Cardiac fibroblast (primary cell): ENCODE measurements at places on chromosomes 11 and 22.
A peak's percentile ranks its signal among the peaks of the same experiment; 100 is the strongest.

GRCh38 chr22:19931514-19931913 lies 10.1 kb upstream of the COMT start:
- no peak for DNase-seq

- no peak for DNase-seq
These were observed 38.1 kb upstream of the MUC5AC start for GRCh38 chr11:1119604-1120146.

DNA sequence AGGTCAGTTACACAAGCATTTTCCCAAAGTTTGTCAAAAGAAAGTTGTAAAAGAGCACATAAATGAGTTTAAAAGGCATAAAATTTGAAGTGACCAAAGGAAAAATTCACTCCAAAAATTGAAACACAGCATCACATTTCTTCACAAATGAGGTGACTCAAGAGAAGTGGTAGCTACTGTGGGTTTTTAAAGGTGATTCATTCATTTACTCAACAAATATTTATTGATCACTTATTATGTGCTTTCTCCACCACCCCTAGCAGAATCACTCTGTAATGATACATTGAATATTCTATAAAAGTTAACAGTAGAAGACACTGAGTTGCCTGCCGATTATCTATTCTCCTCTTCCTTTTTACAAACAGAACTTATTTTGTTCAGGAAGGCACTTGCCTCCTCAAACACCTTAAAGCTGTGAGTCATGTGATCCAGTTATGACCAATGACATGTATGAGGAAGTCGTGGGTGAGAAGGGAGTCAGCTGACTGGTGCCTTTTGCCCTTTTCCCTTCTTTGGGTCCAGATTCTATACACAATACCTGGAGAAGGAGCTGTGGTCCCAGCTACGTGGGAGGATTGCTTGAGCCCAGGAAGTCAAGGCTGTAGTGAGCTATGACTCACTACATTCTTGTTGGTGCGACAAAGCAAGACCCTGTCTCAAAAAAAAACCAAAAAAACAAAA lies 67.7 kb upstream of the CLNS1A start:
- DNase-seq = peak; percentile 71

- no peak for DNase-seq
These were observed 13.7 kb upstream of the NXPE2 start for GRCh38 chr11:114664641-114665040.

- DNase-seq = no peak
These were observed 5.0 kb upstream of the KCTD17 start for GRCh38 chr22:37046589-37046988.

GRCh38 chr11:76655501-76656049 lies 15.0 kb downstream of the LRRC32 start:
- DNase-seq = no peak

DNA sequence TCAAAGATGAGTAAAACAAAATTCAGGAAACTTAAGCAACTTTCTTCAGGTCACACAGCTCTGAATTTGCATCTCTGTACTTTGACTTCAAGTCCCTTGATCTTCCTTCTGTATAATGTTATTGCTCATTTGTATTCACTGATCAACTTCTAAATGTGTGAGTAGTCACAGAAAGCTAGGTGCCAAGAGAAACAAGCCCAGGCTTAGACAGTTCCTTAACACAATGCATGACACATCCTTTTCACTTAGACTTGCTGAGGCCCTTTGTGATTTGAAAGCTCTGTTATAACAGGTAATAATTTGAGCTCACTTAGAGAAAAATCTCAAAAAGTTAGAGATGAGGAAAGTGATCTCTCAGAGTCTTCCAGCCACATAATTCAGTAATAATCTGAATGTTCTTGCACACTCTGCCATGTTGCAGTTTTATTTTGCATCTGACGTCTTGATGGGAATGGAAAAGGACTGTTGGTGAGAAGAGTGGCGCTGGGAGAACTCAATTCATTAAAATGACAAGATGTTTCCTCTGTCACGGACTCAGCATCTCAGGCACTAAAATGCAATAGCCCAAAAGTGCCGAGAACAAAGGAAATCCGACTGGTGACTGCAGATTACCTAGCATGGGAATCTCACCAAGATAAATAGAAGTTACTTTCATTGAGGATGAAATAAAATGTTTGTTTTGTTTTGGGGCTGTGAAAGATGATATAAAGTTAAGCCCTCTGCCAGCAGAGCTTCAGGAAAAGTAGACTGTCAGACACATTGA lies 665.3 kb downstream of the OPCML start:
- no peak for DNase-seq
